ENCODE measurements at places on chromosomes 1 and 21.

GRCh38 chr1:67307251-67308060, at the start of gene IL12RB2:
IL12RB2 (plus strand) TSS chr1:67307873; CDS start chr1:67320369, 12,496 bp downstream.
- no peak for DNase-seq

- DNase-seq, result no peak
These were observed 22.4 kb upstream of the ASB17 start for GRCh38 chr1:75954586-75954985.

- no peak for DNase-seq
These were observed 333.0 kb downstream of the PAPPA2 start for GRCh38 chr1:176795929-176796328.

- no peak for DNase-seq
These were observed 23.0 kb downstream of the ACTA1 start for GRCh38 chr1:229410692-229411433.

DNA sequence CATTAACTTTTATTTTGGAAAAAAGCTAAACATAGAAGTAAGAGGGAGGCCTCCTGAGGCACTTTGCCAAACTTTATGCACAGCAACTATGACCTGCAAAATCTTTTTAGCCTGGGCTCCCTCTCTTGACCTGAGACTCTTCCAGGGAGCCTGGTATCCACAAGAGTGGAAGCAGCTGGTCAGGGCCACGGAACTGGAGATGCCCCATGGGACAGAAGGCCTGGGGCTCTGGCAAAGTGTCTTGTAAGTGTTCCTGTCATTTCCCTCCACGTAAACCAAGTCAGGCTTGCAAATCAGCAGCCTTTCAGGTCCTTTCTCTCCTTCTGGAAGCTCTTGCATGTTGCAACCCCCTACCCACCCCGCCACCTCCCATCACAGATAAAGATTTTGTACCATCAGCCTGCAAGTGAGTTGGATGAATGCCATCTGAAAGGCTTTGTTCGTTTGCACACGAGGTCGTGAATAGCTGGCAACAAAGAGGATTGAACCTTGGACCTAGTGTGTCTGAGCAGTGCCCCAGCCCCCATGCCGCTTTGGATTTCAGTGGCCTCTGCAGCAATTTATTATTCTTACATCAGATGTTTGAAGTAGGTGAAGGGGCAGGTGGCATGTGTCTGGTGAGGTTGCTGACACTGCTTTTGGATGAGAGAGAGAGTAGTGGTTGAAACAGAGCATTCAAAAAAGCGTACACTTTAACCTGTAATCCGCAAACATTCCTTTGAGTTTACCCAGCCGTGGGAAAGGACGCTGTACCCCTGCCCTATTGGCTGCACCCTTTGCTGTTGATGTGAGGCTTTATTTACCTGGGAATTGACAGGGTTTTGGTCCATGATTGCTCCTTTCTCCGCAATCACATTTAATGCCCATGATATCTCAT, 91.6 kb downstream of the GALNT2 start:
- peak; percentile 50 for DNase-seq

DNA sequence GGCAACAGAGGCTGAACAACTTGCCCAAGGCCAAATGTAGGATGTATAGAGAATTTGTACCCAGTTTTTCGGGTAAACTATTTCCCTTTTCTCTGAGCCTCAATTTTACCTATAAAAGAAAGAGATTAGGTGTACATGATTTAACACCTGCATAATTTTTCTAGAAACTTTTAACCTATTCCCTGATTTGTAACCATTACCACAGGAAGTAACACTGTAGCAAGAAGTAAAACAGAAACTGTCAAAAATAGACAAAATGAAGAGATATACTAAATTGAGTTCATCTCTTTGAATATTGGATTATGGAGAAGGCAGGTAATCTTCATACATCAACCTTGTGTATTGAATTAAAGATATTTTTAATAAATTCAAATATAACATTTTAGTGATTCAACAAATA, 136.2 kb downstream of the ZC3H11B start:
- DNase-seq, result no peak

DNA sequence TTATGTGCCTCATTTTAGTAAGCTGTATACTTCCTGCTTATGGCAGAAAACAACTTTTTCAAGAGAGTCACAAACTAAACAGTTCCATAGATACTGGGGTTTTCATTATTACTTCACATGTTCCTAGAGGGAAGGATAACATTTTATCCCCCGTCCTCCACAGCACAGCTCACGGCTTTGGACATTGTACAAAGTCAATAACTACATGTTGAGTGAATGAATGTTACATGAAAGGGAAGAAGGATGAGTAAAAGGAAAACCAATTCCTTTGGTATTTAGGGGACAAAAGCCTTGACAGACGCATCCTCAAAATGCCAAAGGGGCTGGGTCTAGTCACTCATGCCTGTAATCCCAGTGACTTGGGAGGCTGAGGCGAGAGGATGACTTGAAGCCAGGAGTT, 14.8 kb downstream of the PI4KB start:
- no peak for DNase-seq
